ENCODE measurements at places on chromosomes 5 and 9.

- no peak for DNase-seq
Measured at GRCh38 chr5:89071101-89071940, 188.3 kb upstream of the MEF2C start.

DNA sequence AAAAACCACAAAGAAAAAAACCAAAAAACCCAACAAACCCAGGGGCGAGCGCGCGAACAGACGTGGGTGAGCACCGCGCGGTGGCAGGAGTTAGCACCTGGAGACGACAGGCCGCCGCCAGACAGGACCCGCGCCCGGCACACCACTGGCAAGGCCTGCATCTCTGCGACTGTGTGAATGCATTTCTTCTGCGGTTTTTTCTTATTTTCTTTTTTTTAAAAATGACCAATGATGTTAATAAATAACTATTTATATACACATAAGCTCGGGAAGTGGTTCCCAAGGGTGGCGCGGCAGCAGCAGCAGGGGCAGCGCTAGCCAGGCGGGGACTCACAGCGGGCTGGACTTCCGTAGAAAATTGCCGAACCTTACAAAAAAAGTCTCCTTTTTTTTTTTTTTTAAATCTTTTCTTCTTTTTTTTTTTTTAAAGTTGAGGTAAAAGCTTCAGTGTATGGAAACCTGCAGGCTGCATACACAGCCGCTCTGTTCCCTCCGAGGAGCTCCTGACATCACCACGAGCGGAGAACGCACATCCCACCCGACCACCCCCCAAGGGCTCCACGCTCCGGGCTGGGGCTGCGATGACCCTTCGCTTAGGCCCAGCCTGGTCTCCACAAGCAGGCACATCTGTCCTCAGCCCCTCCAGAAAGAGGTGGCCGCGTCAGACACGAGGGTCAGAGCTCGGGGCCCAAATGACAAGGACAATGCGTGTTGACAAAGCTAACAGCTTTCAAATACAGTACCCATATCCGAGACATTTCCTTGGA lies 7.4 kb downstream of the BRD3OS start:
- DNase-seq: no peak

- no peak for DNase-seq
Measured at GRCh38 chr9:2387166-2387565, 234.4 kb upstream of the VLDLR start.

DNA sequence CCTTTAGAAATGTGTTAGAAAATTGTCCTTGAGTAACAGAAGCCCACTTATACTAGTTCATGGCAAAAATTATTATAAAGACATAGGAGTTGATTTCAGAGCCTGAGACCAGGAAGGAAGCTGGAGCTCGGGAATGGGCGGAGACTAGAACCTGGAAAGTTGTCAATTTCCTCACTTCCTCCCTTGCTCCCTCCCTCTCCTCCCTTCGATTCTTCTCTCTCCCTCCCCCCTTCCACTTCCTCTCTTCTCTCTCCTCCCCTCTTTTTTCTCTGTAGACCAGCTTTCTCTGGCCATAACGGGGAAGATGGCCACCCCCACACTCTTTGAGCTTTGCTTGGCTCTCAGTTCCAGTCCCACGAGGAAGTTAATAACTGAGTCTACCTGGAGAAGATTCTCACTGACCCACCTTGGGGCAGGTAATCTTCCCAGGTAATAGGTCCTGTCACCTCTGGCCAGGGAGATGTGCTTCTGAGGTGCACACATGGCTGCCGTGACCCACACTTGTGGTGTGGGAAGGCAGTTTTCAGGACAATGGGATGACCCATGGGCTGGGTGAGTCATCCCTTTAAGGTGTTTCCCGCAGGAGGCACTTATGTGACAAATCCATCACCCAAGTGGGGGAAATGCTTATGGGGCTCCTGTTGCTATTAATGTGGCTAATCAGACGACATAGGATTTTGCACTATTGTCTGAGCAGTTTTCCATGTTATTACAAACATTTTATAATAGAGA lies 78.7 kb downstream of the HSPA4 start:
- DNase-seq: peak; percentile 51

GRCh38 chr9:116189683-116190082 lies 36.1 kb downstream of the PAPPA start:
- no peak for DNase-seq

DNA sequence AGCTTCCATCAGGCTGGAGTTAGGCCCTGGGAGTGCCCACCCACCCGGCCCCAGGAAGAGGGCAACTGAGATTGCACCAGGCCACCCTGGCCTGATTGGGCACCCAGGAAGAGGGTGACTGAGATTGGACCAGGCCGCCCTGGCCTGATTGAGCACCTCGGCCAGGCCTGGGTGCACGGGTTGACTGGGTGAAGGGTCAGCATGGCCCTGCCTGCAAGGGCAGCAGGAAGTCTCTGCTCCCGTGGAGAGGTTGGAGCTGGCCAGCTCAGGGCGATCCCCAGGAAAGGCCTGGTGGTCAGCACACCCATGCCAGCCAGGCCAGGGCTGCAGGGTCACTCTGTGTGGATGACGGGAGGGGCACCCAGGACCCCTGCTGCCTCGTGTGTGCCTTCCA lies 11.8 kb downstream of the ADAMTSL2 start:
- no peak for DNase-seq

- no peak for DNase-seq
Measured at GRCh38 chr5:61178702-61179101, 16.4 kb upstream of the SMIM15 start.

DNA sequence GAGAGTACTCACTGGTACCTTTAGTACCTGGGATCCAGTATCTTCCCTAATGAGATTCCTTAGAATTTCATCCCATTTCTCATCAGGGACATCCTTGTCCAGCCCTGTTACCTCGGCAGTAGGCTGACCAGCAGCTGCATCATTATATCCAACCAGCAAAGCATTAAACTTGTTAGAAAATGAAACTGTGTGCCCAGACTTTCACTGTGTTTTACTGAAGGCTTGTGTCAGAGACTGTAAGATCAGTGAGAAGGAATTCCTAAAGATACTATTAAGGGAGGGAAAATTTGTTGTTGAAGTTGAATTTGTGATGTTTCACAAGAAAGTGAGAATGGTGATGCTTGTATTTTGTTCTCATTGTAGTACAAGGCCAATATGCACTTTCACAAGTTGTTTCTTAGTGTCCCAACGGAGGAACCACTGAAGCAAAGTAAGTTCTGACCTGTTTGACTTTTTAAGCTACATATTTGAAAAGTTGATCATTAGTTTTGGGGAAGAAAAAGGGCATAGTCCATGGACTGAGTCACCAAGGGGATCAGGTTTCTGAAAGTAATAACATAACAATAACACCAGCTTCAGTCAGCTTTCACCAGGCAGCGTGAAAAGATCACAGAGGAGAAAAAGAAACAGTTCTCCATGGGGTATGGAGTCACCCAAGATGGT lies 48.8 kb downstream of the GRAMD2B start:
- DNase-seq: peak; percentile 38

- peak; percentile 36 for DNase-seq
Measured at GRCh38 chr5:136200130-136200529, 7.2 kb upstream of the SMIM32 start.

- no peak for DNase-seq
Measured at GRCh38 chr9:5557606-5558587, 47.6 kb downstream of the PDCD1LG2 start.

GRCh38 chr5:155921621-155922020 lies 405.3 kb upstream of the SGCD start:
- no peak for DNase-seq

GRCh38 chr5:101278011-101278687 lies 375.1 kb upstream of the ST8SIA4 start:
- DNase-seq: no peak

- DNase-seq: no peak
Measured at GRCh38 chr5:60333005-60333571, 366.9 kb downstream of the DEPDC1B start.

- no peak for DNase-seq
Measured at GRCh38 chr9:93128715-93129224, 5.3 kb downstream of the NINJ1 start.

- peak; percentile 37 for DNase-seq
Measured at GRCh38 chr5:65262649-65263059, 219.1 kb downstream of the ADAMTS6 start.

DNA sequence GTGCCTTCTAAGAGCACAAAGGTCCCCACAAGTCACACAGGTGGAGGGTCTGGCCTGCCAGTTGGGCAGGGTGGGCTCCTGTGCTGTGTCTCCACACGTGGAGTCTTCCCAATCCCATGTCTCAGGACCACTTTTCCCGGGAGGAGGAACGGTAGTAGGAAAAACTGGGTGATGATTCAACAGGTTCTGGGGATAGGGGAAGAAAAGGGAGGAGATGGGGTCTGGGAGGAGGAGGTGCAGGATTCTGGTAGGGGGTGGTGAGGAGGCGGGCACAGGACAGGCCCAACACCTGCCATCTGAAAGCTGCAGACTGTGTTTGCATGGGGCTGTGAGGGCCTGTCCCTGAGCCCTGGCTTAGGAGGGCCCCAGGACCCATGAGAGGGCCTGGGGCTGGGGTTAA lies 215.2 kb downstream of the HSPA4 start:
- no peak for DNase-seq

DNA sequence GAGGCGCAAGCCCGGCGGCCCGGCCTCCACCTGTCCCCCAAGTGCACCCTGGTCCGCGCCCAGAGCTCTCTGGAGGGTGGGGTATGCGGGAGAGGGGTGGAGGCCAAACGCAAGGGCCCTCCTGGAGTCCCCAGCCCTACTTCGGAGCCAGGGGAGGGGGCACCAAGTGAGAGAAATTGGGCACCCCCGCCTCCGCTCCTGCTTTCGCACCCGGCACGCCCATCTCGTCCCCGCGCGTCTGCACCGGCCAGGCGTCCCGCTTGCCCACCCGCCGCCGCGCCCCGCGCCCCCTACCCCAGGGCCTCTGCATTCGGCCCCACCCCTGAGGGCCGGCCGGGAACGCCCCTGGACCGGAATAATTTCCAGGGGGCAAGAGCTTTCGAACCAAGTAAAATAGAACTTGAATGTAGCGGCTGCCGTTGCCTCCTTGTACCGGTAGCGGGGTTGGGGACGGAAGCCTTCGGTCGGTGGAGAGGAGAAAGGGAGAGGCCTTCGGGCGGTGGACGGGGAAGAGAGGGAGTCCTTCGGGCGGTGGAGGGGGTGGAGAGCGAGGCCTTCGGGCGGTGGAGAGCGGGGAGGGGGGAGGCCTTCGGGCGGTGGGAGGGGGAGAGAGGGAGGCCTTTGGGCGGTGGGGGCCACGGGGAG lies 694 bp upstream of the PHPT1 start:
- no peak for DNase-seq

GRCh38 chr9:17665450-17665849 lies 86.6 kb downstream of the SH3GL2 start:
- DNase-seq: no peak

GRCh38 chr9:33908114-33908513 lies 91.2 kb downstream of the UBE2R2 start:
- no peak for DNase-seq

GRCh38 chr5:159504106-159504856 lies 174.0 kb upstream of the IL12B start:
- no peak for DNase-seq

GRCh38 chr9:124140941-124141568 lies 116.7 kb upstream of the NEK6 start:
- no peak for DNase-seq

DNA sequence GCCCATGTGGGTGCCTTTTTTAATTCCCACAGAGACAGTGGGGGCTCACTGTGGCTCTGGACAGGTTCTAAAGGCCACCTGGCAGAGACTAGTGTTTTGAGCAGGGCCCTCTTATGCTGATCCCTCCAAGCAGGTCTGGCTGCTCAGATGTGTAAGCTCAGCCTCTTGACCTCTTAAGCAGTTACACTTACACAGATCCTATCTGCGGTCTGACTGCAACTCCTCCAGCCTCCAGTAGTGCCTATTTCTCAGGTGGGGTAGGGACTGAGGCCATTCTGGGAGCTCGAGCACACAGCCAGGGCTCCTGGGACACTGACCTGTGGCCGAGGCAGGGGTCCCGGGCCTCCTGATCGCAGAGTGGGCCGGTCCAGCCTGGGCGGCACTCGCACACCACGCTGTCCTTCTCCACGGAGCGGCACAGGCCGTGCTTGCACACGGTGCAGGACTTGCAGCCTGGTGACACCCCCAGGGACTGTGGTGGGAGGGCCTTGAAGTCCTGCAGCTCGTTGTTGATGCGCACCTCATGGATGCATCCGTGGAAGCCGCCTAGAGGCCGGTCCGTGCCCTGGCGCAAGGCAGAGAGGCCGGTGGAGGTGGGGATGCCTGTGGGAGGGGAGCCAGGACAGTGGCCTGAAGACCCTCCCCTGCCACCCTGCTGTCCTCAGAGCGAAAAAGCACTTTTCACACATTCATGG lies 91.9 kb upstream of the PANK3 start:
- no peak for DNase-seq

DNA sequence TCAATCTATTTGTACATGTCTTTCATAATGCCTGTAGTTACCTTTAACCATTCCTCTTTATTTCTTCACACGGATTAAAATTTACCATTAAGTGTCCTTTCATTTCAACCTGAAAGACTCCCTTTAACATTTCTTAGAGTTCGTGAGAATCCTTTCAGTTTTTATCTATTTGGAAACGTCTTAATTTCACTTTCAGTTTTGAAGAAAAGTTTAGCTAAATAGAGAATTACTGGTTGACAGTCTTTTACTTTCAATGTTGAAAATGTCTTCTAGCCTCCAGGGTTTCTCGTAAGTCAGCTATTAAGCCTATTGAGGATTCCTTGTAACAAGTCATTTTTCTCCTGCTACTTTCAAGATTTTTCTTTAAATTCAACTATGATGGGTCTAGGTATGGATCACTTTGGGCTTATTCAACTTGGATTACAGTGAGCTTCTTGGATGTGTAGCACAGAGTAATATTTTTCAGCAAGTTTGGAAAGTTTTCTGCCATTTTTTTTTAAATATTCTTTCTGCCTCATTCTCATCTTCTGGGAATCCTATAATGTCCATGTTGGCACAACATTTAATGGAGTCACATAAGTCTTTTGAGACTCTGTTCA lies 48.5 kb downstream of the RFX3 start:
- DNase-seq: no peak

GRCh38 chr5:32309761-32310160 lies 3.0 kb downstream of the MTMR12 start:
- no peak for DNase-seq

DNA sequence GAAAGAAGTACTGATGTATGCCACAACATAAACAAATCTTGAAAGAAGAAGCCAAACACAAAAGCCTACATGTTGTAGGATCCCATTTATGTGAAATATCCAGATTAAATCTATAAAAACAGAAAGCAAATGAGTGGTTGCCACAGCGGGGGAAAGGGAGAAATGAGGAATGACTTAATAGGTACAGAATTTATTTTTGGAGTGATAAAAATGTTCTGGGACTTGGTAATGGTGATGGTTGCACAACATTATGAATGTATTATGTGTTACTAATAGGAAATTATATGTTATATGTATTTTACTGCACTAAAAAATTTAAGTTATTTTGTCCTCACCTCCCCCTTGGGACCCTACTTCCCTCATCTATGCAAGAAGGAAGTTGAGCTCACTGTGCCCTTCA lies 16.4 kb upstream of the TTC1 start:
- DNase-seq: no peak

DNA sequence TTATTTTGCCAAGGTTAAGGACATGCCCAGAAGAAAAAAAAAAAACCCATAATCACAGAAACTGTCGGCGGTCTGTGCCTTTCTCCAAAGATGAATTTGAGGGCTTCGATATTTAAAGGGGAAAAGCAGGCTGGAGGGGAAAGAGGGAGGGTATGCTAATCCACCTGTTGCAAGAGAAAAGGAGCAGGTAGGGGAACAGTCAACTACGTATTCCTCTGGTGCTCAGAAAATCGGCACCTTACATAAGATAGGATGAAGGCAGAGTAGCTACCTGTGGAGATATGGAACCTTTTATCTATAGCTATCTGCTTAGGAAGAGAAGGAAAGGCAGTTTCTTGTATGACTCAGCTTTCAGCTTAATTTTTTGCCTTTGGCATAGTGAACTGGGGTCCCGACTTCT lies 77.7 kb downstream of the PTCD2 start:
- no peak for DNase-seq

- no peak for DNase-seq
Measured at GRCh38 chr5:79864364-79864763, 126.7 kb downstream of the MTX3 start.

All from SJSA1 (cell line).